Activated CD4-positive, alpha-beta T cell treated with anti-CD3 and anti-CD28 coated beads, Interleukin-2, amount 50 U/mL, for 24 hours (primary cell): ENCODE measurements at places on chromosomes 12 and 14.

- no peak for DNase-seq
These were observed 72.3 kb downstream of the ANO2 start for GRCh38 chr12:5872745-5873144.

- no peak for DNase-seq
These were observed 17.2 kb downstream of the SLC15A4 start for GRCh38 chr12:128806573-128806972.

DNA sequence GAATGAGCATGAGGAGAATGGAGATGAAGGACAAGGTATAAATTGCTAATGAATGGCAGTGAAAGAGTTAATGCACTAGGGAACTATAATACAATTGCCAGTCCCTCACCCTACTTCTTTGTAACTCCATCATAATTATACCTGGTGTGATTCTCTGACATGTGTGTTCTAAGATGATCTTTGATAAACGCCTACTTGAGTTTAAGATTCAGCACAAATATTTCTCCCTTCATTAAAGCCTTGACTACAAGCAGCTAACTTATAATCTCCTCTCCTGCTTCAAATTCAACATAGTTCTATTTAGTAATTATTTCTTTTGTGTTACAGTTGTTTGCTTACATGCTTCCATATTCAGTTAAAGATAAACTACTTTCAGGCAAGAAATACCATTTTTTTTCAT lies 9.7 kb upstream of the CLEC2A start:
- no peak for DNase-seq

- DNase-seq, result no peak
These were observed 116.1 kb downstream of the DUSP6 start for GRCh38 chr12:89236237-89236636.

- DNase-seq, result no peak
These were observed 753 bp upstream of the ATP5MC2 start for GRCh38 chr12:53676656-53677015.

DNA sequence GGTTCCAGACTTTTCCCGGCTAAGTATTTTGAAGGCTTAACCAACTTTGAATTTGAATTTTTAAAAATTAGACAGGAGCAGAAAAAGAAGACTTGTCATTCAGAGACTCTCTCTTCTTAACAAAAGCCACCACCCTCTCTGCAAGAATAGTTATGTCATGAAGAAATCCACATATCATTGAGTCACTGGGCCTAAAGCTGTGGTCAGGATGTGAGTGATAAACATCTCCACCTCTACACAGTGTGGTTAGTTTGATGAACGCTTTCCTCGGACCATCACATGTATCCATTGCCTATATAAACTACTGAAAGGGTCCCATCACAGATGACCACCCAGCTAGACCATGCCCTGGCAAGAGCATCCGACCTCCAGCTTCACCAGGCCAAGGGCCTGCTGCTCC lies 226.1 kb downstream of the KSR2 start:
- DNase-seq, result no peak

DNA sequence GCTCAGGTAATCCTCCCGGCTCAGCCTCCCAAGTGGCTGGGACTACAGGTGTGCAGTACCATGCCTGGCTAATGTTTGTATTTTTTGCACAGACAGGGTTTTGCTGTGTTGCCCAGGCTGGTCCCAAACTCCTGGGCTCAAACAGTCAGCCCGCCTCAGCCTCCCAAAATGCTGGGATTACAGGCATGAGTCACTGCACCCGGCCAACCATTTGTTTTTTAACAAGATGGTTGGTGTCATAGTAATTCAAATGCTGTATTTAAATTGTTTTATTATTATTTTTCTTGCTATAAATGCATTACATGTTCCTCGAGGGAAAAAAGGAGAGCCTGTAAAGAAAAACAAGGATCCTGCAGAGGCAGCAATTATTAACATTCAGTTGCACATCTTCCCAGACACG lies 83.9 kb downstream of the EP400 start:
- no peak for DNase-seq

- DNase-seq, result no peak
These were observed 28.1 kb downstream of the SPRING1 start for GRCh38 chr12:116709768-116710167.

- no peak for DNase-seq
These were observed 77.6 kb upstream of the PRKD1 start for GRCh38 chr14:30005114-30005808.

- no peak for DNase-seq
These were observed 25.4 kb downstream of the UTP20 start for GRCh38 chr12:101305226-101305779.

GRCh38 chr12:76802060-76802459 lies 38.1 kb downstream of the ZDHHC17 start:
- DNase-seq, result no peak

- no peak for DNase-seq
These were observed 5.5 kb upstream of the KCNH3 start for GRCh38 chr12:49533331-49533730.

DNA sequence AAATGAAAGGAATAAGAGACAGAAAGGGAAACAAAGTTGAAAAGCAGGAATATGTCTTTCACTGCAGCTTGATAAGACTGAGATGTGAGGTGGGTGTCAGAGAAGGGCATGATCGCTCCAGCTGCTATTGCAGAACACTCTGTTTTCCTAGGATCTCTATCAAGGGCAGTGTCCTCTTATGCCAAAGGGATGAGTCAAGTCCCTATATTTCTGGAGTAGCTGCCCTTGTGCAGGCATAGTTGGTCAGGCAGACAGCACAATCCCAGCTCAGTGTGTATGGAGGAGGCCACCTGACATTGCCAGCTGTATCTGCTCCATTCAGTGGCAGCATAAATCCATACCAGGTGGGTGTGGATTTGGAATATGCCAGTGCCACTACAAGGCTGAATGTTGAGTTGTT lies 101.6 kb downstream of the DAD1 start:
- DNase-seq, result no peak

DNA sequence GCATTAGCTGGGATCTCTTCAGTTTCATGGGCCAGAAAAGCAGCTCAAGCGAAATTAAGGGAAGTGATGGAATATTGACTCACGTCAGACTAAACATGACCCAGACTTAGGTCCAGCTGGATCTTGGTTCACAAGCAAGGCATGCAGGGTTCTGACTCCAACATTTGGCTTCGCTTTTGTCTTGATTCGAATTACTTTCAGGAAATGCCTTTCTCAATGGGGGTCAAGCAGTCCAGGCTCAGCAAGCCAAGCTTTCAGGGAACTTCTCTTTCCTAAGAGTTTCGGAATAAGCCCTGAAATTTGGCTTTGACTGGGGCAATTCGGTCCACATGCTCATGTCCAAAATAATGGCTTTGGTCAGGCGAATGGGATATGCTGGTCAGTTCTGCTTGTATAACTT lies 678.7 kb upstream of the TMEM132C start:
- DNase-seq, result no peak

DNA sequence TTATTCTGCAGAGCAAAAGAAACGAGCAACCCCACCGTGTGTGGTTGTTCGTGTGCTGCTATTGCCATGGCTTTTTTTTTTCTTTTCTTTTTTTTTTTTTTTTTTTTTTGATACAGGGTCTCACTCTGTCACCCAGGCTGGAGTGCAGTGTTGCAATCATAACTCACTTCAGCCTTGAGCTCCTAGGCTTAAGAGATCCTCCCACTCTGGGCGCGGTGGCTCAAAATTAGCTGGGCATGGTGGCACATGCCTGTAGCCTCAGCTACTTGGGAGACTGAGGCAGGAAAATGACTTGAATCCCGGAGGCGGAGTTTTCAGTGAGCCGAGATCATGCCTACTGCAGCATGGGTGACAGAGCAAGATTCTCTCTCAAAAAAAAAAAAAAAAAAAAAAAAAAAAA lies 144.2 kb downstream of the ESR2 start:
- no peak for DNase-seq

GRCh38 chr14:106277503-106277902 lies 751.1 kb downstream of the TMEM121 start:
- no peak for DNase-seq

GRCh38 chr14:34067587-34067986 lies 116.7 kb upstream of the EGLN3 start:
- DNase-seq, result no peak

- no peak for DNase-seq
These were observed 38.2 kb downstream of the PLXNC1 start for GRCh38 chr12:94186278-94187241.

DNA sequence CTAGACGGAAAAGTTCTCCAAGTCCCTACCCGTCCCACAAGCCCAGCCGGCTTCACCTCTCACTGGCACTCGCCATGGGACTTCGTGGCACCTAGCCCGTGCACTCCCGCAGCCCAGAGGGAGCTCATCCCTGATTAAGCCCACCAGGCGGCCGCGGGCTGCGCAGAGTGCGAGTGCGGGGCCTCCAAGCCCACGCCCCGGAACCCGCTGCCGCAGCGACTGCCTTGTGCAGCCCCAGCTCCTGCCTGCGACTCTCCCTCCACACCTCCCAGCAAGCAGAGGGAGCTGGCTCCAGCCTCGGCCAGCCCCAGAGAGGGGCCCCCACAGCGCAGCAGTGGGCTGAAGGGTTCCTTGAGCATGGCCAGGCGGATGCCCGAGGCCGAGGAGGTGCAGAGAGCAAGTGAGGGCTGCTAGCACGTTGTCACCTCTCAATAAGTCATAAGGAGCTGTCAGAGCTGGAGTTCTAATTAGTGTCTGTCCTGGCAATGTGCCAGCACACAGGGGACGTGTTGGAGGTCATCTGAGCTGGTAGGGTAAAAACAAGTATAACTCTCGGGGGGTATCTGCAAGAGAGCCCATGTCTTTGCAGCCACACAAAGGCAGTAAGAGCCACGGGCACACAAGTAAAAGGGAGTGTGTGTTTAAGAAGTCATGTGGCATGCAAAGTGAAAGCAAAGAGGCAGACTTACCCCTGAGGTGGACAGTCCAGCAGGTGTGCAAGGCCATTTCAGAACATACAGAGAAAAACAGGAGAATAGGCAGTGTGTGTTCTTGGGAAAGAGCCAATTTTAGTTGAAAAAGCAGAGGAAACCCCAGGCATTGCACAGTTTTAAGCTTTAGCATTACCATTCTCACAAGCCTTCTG lies 27.1 kb upstream of the TMTC2 start:
- no peak for DNase-seq

- no peak for DNase-seq
These were observed 243.1 kb downstream of the C12orf75 start for GRCh38 chr12:105573574-105573973.

DNA sequence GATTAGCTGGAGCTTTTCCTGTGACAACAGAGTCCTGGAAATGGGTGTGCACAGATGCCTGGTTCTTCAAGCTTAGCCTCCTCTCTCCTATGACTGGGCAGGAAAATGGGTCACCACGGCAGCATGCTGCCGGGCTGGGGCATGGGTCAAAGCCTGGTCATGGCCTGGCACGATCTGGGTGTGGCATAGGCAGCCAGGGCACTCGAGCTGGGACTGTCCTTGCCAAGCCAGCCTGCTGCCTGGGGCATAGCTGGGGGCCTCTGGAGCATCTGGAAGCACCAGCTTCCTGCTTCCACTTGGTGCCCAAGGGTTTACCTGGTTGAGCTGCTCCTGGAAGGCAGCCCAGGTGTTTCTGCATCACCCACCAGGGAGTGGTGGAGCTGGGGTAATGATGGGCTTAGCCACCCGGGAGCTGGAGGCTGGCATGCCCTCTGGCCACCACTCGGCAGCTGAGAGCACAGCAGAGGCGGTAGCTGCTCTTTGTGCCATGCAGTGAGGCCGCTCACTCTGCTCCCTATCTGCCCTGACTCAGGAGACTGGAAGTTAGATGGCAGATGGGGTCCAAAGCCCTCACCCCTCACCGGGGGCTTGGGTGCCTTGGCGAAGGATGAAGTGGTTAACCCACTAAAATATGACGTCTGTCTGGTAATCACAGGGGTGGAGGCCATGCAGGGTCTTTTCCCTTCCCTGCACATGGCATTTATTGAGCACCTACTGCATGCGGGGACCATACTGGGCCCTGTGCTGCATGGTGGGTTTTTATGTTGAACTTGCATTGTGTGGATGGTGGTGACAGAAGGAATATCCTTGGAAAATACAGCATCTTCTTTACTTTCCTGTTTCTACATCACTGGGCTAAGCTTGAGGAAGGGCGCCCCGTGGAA lies 1.7 kb downstream of the OTUB2 start:
- DNase-seq, result no peak

GRCh38 chr12:105239304-105239703 lies 3.3 kb upstream of the APPL2 start:
- DNase-seq, result no peak

GRCh38 chr14:23572836-23573235 lies 5.2 kb upstream of the AP1G2 start:
- no peak for DNase-seq

GRCh38 chr12:26770239-26771070 lies 62.5 kb downstream of the ITPR2 start:
- DNase-seq, result no peak

GRCh38 chr12:61213646-61214045 lies 1046.6 kb upstream of the USP15 start:
- no peak for DNase-seq

GRCh38 chr14:48874711-48875110 lies 711.5 kb downstream of the RPS29 start:
- no peak for DNase-seq

DNA sequence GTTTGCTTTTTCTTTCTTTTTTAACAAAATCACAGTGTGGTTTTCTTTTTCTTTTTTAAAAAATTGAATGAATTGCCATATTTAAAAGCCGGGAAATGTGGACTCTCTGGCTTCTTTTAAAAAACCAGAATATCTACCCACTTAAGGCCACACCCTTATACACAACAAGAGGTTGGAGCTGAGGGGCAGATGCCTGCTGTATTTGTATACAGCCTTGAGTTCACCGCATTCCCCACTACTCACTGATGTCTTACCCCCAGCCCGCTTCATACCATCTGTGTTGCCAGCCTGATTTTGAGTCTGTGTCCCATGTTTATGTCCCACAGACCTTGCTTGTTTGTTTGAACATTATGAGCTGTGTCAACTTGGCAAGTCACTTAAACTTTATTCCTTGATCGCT lies 14.3 kb downstream of the JDP2 start:
- no peak for DNase-seq
